ENCODE measurements at places on chromosomes 13 and 19.

GRCh38 chr19:44746946-44747738 is 1.4 kb upstream of the BCL3 start:
- DNase-seq: peak; percentile 95

- no peak for DNase-seq
Observed at GRCh38 chr19:28553005-28553404, 659.9 kb downstream of the UQCRFS1 start.

- DNase-seq: no peak
Observed at GRCh38 chr13:80276371-80277289, 64.3 kb downstream of the SPRY2 start.

DNA sequence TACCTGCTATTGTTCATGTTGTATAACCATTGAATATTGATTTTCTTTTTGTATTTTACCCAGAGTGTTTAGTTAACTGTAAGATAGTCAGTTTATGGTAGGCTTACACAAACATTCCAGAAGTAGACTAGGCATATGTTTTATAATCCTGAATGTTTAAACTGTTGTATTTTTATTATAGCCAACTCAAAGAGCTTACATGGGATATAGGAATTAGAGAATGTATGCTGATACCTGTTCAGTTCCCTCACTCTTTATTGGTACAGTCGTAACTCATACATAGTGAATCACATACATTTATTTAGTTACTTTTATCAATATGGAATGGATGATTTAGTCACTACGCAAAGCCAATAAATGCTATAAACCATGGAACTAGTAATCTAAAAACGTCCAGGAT is 657.9 kb downstream of the SLITRK5 start:
- no peak for DNase-seq

DNA sequence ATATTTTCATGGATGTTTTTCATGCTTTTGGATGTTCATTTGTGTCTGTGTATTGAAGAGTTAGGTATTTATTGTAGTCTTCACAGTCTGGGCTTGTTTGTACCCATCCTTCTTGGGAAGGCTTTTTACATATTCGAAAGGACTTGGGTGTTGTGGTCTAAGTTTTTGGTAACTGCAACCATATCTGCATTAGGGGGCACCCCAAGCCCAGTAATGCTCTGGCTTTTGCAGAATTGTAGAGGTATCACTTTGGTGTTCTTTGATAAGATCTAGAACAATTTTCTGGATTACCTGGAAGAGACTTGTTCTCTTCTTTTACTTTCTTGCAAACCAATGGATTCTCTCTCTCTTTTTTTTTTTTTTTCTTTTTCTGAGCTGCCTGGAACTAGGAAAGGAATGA is 581.3 kb downstream of the DACH1 start:
- peak; percentile 7 for DNase-seq

DNA sequence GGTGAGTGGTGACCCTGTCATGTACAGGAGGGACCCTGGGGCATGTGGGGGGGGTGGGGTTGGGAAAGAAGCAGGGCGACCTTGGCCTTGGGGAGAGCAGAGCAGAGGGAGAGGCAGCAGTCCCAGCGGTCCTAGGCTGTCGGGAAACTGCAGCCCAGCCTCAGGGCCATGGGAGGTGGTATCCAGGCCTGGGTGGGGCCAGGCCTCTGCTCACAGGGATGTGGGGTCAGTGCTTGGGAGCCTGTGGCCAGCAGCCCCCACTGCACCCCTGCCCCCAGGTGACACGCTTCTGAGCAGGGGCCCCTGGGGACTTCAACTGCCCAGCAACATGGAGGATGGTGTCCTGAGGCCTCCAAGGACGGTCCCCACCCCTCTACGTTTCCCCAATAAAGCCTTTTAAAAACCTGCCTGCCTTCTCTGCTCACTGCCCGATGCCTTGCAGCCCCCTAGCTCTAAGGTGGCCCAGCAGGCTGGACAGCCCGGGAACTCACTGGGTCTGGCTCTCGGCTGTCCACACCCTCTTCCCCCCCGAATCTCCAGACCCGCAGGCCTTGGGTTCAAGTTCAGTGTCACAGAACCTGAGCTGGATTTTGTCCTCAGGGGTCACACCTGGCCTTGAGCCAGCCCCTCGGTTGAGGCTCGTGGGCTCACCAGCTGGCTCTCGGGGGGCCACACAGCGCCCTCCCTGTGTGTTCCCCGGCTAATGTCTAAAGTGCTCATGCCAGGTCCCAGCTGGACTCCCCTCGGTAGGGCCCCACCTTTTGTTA is 6.9 kb downstream of the PNKP start:
- DNase-seq: no peak

GRCh38 chr19:6677883-6678689 is 8.1 kb upstream of the TNFSF14 start:
- DNase-seq: peak; percentile 37

All from amniotic epithelial cell (primary cell).